ENCODE measurements at places on chromosomes 4 and X.

DNA sequence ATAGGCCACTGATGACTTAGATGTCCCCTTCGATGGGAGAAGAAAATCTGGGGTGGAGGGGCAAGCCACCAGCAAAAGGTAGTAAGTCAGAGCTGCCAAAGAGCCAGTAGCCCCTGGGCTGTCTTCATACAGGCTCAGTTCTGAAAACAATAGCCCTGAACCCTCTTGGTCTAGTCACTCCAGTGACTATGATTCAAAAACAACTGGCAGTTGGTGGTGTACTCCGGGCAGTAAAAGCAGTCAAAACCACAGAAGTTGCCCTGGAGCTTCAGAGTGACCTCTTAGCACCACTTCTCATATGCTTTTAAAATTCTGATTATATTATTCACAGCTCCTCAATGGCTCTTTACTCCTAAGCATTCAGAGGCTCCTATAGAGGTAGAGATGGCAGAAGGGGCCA is 164.3 kb upstream of the MAMLD1 start:
- no peak for DNase-seq

- no peak for DNase-seq
Measured at GRCh38 chr4:110247591-110247990, 49.2 kb upstream of the ELOVL6 start.

DNA sequence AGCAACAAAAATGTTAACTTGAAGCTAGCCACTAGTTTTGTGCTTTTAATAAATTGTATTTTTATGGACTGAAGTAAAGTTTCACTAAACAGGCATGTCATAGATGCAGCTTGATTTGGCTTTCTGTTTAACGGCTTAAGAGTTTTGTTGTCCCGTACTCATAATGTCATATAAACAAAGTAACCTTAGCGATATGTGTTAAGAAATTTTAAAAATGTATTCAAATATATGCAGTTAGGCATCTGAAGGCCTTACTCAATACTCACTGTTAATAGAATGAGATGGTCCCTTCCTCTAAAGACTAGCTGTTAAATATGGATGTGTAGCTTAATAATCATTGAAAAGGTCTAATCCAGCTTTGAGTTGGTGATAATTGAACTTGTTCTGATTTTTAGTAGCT is 1.0 kb upstream of the SCLT1 start:
- no peak for DNase-seq

GRCh38 chr4:2792711-2793585 is at the start of gene SH3BP2:
Gene SH3BP2 (plus strand): TSS chr4:2793085. CDS start chr4:2820618, 27,533 bp downstream.
- DNase-seq = peak; percentile 74

DNA sequence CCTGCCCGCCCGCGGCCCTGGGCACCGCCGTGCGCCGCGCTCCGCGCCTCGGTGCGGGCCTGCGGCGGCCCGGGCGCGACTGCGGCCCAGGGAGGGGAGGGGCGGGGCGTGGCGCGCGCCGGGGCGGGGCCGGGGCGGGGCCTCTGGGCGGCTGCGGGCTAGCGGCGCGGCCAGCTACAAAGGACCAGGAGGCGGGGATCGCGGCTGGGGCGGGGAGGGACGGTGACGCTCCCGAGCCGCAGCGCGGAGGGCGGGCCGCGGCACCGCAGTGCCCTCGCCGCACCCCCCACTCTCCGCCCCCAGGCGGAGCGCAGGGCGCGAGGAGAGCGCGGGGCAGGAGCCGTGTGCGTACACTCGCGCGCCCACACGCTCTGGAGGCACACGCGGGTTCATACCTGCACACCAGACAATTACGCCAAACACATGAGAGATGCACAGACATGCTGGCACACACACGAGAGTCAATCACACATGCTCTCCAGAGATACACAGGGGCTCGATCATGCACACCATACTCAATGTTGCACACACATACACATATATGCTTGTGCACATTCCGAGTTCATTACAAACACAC is at the start of gene CRMP1:
TSS of gene CRMP1 (minus strand) at position 83 of the 577 bp plus-strand sequence. CDS start 117 bp downstream, outside the sequence.
- peak; percentile 14 for DNase-seq

GRCh38 chr4:37892641-37893040 is 1.8 kb downstream of the TBC1D1 start:
- no peak for DNase-seq

- no peak for DNase-seq
Measured at GRCh38 chr4:159117564-159117963, 14.7 kb downstream of the RAPGEF2 start.

DNA sequence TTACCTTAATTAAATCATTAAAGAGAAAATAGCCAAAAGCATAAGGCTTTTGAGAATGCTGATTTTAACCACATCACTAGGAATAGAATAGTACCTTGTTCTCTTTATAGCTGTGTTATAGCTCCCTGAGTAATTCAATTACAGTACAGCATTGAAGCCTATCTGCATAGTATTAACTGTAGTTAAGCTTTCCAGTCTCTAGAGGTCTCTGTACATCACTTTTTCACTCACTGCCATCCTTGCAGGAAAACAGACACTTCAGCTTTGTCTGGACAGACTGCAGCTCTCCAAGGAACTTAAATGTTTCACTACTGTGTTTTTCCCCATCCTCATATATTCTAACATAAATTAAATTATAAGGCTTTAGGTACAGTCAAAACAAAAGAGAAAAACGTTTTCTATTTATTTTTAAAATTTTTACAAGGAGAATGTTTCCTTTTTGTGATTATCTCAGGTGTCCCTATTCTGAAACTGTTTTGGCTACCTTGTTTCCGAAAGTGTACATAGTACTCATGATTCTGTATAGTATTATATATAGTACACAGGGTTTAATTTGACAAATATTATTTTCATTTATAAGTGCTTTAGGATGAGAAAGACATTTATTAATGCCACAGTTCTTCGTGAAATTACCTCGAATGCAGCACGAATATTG is 407.9 kb downstream of the PCDH18 start:
- DNase-seq = peak; percentile 82

DNA sequence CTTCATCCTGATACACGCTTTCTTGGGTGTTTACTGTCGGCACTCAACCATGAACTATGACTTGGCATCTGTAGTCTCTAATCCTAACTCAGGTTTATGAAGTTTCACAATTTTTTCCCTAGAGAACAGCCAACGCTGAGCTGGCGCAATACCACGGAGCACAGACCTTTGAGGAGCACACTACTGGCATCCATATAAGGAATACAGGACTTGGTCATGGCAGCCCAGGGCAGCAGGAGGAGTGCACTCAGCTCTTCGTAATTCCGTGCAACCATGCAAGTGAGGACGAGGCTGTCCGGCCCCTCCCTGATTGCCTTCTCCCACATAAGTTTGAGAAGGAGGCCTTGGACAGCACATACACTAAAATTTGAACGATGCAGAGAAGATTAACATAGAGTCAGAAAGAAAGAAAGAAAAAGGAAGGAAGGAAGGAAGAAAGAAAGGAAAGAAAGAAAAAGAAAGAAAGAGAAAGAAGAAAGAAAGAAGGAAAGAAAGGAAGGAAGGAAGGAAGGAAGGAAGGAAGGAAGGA is 41.0 kb upstream of the PDLIM5 start:
- DNase-seq = peak; percentile 77

DNA sequence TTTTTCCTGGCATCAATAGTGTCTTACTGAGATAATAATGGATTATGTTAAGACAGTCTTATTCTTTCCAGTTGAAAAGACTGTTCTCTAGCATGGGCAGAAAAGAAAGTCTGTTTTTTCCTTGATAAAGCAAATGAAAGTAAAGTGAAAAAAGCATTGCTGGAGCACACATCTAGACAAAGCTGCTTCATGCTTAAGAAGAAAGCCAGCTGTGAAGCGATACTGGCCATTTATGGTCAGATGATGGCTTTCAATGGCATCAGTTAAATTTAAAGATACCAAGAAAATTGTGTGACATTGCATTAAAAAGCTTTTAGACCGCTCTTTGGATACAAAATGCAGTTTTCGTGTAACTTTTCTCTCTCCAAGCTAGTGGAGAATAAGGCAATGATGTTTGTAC is 242.1 kb upstream of the TRAM1L1 start:
- no peak for DNase-seq

DNA sequence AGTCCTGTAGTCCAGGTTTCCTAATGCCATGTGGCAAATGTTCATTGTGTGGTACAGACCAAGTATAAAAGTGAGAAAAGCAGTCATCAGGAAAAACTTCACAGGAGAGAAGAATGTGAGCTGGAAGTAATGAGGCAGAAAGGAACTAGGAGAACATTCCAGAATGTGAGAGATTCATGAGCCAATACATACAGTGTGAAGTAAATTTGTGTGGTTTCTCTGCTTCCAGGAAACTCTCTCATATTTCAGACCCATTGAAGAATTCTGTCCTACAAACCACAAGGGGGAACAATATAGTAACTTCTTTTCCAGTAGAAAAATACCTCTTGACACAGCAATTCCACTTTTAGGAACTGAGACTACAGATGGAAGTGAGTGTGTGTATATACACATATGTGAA is 136.5 kb downstream of the RNF150 start:
- peak; percentile 87 for DNase-seq

- DNase-seq = peak; percentile 37
Measured at GRCh38 chr4:41644288-41644914, 104.1 kb downstream of the PHOX2B start.

- DNase-seq = no peak
Measured at GRCh38 chr4:10275696-10276095, 159.1 kb upstream of the WDR1 start.

- DNase-seq = peak; percentile 65
Measured at GRCh38 chrX:40644821-40645358, 2.5 kb downstream of the CXorf38 start.

GRCh38 chrX:137426695-137427425 is 139.1 kb upstream of the ZIC3 start:
- no peak for DNase-seq

GRCh38 chr4:4413373-4413725 is 26.4 kb downstream of the NSG1 start:
- no peak for DNase-seq

GRCh38 chr4:24765376-24765988 is 29.9 kb upstream of the SOD3 start:
- peak; percentile 54 for DNase-seq

DNA sequence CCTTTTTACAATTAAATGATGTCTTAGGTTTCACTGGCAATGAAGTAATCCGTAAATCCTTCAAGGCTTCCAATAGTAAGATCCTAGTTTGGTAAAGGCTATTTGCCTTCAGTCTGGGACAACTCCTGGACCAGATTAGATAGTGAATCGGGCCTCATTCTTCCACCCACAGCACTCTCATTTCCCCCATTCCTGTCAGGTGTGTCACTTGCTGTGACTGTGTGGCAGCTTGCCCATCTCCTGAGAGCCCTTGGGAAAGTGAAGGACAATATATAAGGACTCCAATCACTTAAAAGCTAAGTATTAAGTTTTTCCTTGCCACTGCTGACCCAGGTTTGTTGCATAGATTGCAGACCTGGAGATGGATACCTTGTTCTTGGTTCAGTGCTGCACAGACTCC is 3.3 kb upstream of the GASK1B start:
- peak; percentile 41 for DNase-seq
